M059J (cell line): ENCODE measurements at places on chromosomes 16 and 17.

DNA sequence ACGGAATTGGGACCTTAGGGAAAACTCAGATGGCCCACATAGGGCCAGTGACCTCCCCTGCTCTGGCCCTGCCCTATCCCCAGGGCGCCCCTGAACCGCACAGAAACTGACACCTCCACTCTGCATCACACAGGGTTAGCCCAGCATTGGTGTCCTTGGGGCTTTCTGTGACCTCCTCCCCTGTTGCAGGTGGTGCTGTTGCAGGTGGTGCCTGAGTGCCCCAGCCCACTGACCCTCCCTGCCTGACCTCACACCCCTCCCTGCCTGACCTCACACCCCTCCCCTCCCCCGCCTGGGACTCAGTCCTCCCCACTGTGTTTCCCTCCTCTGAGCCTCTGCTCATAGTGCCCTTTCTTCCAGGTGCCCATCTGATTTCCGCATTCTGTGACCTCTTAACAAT is 21.4 kb downstream of the TNFRSF13B start:
- no peak for DNase-seq

DNA sequence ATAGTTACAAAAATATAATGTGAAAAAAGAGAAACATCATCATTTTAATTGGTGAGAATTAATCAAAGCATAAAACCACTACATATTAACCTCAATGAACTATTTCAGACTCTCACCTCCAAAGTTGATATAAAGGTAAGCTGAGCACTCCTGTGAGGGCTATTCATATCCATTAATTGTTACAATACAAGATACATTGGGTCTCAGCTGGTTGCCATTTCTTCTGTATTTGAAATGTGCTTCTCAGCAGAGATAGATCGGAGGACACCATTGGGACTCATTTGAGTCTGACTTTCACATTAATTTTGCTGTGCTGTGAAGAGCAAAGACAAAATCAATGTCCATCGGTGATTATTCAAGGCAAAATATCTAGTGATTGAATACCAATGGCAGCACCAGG is 459.5 kb upstream of the GOT2 start:
- no peak for DNase-seq

DNA sequence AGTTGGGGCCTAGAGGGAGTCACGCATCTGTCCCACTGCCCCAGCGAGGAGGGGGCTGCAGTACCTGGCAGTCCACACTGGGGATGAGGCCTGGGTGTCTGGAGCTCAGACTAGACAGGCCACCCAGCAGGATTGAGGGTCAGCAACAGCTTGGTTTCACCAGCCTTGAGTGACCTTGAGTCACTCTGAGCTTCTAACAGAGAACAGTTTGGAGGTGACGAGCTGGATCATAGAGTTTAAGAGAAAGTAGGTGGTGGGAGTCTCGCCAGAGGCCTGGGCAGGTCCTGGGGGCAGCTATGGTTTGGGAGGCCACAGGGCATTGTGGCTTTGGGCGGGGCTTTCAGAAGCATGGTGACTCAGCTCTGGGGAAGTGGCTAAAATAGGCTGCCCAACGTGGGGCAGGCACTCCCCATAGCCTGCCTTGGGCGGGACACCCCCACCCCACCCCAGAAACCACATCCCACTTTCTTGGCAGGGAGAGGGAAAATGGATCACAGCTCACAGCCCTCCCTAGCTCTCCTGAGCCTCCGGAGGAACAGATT is 20.5 kb downstream of the CDC42EP4 start:
- peak; percentile 98 for DNase-seq

DNA sequence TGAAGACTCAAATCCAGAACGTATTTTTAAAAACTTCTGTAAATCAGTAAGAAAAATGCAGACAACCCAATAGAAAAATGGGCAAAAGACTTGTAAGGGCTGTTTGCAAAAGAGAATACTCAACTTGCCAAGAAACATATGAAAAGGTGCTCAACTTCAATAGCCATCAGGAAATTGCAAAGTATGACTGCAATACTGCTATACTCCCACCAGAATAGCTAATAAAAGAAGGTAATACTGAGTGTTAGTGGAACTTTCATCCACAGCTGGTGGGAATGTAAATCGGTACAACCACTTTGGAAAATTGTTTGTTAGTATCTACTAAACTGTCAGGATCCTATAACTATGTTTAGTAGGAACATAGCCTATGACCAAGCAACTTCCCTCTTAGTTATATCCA is 48.1 kb downstream of the TBX4 start:
- DNase-seq: no peak

GRCh38 chr16:68345958-68346635 is 35.3 kb downstream of the PRMT7 start:
- no peak for DNase-seq

GRCh38 chr17:18102640-18103039 is 5.9 kb upstream of the MYO15A start:
- DNase-seq: no peak

DNA sequence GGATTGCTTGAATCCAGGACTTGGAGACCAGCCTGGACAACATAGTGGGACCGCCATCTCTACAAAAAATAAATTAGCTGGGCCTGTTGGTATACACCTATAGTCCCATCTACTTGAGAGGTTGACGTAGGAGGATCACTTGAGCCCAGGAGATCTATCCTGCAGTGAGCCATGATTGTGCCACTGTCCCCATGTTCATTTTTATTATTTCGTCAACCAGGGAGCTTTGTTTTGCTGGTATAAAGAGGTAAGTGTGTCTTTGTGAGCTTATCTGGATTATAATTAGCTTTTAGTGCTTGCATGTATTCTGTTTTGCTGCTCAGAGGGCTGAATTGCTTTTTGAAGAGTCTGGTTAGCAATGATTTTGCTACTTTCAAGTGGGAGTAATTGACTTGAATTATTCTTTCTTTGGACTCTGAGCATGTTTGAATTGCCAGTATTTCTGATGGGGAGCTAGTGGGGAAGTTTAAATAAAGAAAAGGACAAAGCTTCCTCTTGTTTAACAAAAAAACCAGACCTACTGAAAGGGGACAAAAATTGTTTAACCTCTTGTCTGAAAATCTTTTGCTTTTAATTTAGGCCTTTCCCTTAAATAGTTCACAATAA is 31.6 kb upstream of the BCAS3 start:
- no peak for DNase-seq

DNA sequence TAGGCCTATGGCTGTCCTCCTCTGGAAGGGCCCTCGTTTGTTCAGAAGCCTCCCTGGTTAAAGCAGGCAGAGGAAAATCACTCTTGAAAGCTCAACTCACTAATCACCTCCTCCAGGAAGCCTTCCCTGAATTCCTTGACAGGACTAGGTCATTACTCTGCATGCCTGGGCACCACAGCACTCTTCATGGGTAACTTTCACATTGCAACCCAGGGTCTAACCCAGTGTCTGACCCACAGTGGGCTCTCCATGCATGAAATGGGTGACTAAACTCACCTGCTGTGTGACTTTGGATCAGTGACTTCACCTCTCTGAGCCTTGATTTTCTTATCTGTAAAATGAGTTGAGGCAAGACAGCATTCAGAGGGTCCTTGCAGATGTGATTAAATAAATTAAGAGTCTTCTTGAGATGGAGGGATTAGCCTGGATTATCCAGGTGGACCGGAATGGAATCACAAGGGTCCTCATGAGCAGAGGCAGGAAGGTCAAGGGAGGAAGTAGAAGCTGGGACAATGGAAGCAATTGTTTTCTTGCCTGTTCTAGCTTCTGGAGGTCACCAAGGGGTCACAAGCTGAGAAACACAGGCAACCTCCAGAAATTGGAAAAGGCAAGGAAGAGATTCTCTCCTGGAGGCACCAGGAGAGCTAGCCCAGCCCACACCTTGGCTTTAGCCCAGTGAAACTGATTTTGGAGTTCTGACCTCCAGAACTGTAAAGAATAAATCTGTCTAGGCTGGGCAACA is 3.8 kb upstream of the RAI1 start:
- DNase-seq: no peak

- DNase-seq: no peak
Observed at GRCh38 chr17:66994930-66995535, 30.5 kb downstream of the CACNG4 start.

- no peak for DNase-seq
Observed at GRCh38 chr16:78597809-78598570, 498.5 kb downstream of the WWOX start.

DNA sequence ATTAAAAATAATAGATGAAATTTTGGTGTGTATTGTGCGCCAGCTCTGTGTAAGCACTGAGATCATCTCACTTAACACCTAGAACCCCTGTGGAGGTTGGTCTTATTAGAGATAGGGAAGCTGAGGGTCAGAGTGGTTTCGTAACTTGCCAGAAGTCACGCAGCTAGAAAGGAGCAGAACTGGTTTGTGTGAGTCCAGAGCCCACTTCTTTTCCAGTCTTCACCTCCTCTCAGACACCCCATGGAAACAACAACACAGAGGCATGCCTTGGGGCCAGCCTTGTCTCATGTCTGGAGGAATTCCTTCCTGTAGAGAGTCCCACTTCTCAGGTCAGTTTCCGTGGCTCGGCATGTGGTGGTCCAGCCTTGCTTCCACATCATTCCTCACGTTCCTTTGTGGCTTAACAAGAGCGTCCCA is 16.5 kb downstream of the YPEL2 start:
- DNase-seq: no peak

- DNase-seq: no peak
Observed at GRCh38 chr17:48054238-48055185, 6.4 kb downstream of the NFE2L1 start.
